NCI-H1694 treated with DMSO at 0.1 percent for 48 hours (cell line): ENCODE measurements at places on chromosomes 2 and 18.

- no peak for DNase-seq
These were observed 11.6 kb downstream of the ECEL1 start for GRCh38 chr2:232476045-232476444.

- DNase-seq = no peak
These were observed 48.7 kb downstream of the COA5 start for GRCh38 chr2:98559581-98559980.

- no peak for DNase-seq
These were observed 354.1 kb downstream of the HRH4 start for GRCh38 chr18:24814521-24814920.

DNA sequence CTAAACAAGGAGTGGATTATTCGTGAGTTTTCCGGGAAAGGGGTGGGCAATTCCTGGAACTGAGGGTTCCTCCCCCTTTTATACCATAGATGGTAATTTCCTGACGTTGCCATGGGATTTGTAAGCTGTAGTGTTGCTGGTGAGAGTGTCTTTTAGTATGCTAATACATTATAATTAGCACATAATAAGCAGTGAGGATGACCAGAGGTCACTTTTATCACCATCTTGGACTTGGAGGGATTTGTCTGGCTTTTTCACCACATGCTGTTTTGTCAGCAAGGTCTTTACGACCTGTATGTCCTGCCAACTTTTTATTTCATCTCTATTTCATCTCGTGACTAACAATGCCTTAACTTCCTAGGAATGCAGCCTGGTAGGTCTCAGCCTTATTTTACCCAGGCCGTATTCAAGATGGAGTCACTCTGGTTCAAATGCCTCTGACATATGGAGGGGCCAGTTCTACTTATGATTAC is 124.8 kb upstream of the B3GNT2 start:
- no peak for DNase-seq

DNA sequence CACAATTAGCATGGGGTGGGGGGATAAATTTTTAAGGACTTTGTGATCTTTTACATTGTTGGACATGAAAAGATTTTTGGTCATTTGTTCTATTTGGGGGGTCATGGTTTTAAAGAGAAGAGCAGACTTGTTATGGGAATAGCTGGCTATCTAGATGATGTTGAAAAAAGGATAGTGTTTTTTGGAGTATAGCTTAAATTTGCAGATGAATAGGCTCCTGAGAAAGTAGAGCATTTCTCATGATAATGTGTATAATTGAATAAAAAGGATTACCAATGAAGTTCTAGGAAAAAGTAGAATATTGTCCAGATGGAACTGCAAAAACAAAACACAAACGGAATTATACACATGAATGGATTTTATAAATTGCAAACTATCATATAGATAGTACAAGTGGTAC is 186.3 kb downstream of the GPD2 start:
- no peak for DNase-seq

GRCh38 chr2:43424262-43425207 is 171.3 kb downstream of the THADA start:
- DNase-seq = no peak

- DNase-seq = no peak
These were observed 62.1 kb downstream of the RND3 start for GRCh38 chr2:150425121-150425955.

DNA sequence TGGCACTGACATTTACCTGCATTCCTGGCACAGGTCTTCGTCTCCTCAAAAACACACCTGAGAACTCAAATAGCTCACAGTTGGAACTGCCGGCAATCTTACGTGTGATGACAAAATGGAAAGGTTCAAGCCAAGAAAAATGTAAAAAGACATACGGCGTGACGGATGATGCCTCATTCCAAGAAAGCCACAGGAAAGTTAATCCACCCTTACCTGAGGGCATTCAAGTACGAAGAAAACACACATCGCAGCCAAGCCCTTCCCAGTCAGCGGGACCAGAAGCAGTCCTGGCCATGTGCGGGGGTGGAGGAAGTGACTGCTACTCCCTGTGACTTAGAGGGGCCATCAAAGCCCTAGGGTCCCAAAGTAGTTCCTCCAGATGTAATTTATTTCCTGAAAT is 986.3 kb upstream of the CELF4 start:
- no peak for DNase-seq

DNA sequence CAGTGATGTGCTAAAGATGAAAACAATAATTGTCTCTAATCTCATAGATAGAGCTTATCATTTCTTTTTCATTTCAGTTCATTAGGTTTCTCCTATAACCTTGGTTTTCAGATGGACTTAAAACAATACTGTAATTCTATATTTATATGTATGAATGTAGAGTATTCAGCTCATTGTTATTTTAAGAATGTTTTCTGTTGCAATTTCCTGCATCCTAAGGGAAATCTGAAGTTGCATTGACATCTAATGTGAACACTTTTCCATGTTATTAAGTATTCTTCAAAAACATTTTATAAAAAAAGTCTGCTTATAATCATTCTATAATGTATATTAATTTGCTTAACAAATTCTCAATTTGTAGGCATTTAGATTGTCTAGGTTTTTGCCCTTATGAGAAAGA is 288.9 kb downstream of the XIRP2 start:
- DNase-seq = no peak

GRCh38 chr2:188399159-188399558 is 107.5 kb downstream of the GULP1 start:
- no peak for DNase-seq

- DNase-seq = no peak
These were observed 220.8 kb upstream of the GALNT5 start for GRCh38 chr2:157036726-157037125.

DNA sequence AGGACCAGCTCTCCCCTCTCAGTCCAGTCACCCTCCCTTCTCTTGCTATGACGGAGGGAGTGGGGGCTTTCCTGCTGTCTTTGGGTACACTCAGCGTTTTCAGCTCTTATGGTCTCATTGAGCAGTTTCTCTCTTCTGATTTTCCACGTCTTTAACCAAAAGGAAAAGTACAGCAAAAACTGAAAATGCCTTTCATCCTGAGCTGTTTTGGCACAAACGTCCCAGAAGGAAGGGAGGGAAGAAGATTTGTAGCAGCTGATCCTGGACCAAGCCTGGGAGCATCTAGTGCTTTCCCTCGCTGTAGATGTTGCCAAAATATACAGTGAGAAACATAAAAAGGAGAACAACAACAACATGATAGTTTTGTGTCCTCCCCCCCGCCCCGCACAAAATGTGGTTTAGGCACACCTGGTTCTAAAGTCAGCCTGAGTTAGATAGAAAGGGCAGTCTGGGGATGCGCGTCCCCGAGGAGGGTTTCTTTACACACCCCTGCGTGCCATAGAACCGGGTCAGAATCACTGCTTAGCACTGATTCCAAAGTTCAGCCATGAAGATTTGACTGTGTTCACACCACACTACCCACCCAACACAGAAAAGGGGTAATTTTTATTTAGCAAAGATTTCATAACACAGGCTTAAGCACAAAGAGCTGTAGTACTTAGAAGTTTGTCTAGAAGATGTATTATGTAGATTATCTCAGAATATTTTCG is 53.4 kb downstream of the SLC40A1 start:
- DNase-seq = no peak

DNA sequence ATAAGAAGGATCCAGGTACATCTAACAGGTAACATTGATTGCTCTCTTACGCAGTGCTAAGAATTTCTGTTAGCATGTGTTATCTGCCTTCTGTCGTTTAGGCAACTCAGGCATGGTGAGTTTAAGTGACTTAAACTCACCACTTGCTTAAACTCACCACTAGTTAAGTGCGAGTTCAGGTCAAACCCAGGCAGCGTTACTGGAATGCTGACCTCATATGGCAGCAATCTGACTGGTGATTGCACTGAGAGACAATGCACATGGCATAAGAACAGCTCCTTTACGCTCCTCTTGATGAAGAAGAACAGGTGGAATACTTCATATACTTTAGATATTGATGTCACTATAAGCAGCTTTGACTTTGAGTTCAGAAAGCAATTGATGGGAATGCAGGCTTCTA is 954.1 kb downstream of the SOCS6 start:
- no peak for DNase-seq

DNA sequence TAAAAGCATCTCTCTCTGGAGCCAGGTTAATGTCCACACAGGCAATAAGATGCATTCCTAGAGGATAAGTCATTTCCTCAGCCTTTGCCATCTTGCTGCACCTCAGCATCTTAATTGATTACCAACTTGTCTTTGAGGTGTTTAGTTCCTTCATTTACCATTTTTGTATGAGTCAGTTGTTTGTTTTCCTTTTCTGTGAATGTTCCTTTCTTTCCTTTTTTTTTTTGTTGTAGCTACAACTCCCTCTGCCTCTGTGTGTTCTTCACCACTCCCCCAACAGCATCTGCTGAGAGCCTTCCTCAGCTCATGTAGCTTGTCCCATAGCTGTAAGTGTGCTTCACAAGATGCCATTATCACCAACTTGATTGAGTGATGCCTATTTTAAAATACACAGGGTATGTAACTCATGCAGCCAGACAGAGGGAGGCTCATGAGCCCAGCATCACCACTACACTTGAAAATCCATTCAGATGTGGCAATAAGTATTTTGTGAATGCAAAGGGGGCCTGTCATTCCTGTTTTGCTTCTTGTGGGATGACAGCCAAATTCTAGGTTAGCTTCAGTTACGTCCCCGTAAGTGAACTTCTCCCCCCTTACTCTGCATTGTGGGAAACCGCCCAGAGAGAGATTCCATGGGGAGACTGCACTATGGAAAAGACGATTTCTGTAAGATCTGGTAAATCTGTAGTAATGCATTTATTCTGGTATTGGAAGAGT is 315.9 kb upstream of the ZEB2 start:
- DNase-seq = no peak

- no peak for DNase-seq
These were observed 32.1 kb downstream of the MBD2 start for GRCh38 chr18:54192415-54192814.

GRCh38 chr2:37656512-37657423 is 14.7 kb downstream of the CDC42EP3 start:
- DNase-seq = no peak

DNA sequence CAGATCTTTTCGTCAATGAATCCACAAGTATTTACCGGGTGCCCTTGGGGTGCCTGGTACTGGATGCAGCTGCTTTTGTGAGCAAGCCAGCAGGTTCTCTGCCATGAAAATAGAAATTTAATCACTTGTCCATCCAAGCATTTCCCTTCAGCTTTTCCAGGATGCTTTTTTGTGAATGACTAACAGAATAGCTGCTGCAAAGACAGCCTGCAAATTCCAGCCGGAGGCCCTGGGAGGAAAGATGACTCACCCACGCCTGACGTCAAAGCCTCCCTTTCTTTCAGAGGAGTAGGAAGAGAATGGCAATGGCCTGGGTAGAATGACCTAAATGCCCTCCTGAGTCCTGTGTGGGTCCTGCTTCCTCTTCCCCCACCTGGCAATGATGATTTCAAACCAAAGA is 111.9 kb downstream of the AP1S3 start:
- DNase-seq = no peak

DNA sequence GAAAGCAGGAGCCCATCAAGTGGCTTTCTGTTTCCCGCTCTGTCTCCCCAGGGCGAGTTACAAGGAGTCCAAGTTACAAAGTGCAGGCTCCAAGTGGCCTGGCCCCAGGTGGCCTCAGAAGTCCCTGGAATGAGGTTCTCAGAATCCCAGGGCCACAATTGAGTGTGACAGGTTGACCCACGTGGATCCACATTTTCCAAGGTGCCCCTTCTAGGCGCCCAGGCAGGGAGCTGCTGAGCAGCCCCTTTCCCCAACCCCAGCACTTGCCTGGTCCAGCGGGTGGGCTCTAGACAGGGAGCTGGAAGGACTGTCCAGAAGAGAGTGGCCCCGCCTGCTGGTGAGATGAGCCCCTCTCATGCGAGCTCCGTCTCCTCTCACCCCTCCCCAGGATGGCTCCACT is 253.4 kb downstream of the CYP26B1 start:
- DNase-seq = no peak

- DNase-seq = no peak
These were observed 7.0 kb downstream of the SPEG start for GRCh38 chr2:219441451-219442255.

- DNase-seq = no peak
These were observed 137.3 kb downstream of the ZNF516 start for GRCh38 chr18:76357585-76358260.

GRCh38 chr18:27838225-27838624 is 338.7 kb downstream of the CDH2 start:
- no peak for DNase-seq

DNA sequence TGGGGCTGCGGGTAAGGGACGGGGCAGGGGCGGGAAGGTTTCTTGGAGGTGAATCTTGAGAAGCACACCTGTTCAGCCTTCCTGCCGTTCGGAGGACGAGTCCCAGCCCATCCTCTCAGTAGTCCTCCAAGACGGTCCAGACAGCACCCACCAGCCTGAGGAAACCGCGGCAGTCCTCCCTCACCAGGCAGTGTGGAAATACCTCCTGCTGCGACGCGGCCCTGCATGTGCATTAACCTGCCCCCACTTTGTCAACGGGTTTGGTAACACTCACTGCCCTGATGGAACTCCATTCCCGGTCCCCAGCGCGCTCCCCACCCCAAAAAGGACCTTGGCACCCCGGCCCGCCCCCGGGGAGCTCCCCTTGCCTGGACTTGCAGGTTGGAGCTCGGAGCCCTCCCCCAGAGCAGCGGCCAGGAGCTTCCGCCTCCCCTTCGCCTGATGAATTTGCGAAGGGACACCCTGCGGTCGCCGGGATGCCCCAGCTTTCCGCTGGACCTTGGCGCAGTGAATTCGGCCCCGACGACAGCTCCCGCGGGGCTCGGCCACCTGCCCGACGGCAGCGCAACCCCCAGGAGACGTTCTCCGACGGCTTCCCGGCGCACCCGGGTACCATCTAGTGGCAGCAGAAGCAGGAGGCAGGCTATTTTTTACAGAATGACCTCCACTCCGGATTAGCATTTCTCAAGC is 31.5 kb downstream of the ACVR1C start:
- no peak for DNase-seq

DNA sequence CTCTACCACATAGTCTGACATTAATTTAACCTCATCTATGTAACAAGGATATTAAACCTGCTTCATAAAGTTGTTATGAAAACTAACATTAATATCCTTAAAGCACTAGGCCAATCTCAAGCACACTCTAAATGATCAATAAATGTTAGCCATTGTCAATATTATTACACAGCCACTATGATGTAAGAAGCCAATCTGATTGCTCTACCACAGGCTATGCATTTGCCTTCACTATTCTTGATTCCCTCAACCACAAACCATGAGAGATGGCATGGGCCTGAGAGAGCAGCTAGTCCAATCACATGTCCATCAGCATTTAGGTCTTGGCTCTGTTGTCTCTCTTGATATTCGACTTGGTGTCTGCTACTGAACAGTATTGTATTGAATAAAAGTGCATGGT is 4.2 kb downstream of the SLC25A12 start:
- no peak for DNase-seq

- DNase-seq = no peak
These were observed 14.9 kb upstream of the SOS1 start for GRCh38 chr2:39135690-39136259.

- no peak for DNase-seq
These were observed 4.5 kb downstream of the RETREG2 start for GRCh38 chr2:219182331-219183150.
